ENCODE measurements at places on chromosomes 16 and 17.

DNA sequence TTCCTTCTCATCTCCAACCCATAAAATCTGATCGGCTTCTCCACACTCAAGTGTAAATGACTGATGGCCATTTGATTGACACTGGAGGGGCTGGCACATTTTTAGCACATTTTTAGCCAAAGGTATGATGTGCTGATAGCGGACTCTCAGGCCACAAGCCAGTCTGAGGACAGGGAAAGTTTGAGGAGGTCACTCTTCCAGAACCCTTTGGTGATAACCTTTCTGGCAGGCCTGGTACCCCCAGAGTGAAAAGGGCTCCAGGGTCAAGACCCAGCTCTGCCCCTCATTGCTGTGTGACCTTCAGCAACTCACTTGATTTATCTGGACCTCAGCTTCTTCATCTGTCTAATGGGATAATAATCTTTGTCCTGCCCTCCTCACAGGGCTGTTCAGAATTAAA is 1.7 kb upstream of the NLRC5 start:
- no peak for DNase-seq

GRCh38 chr17:82528484-82529265 is 9.1 kb downstream of the FOXK2 start:
- DNase-seq = no peak

GRCh38 chr17:50100921-50101345 is 5.8 kb downstream of the PDK2 start:
- no peak for DNase-seq

DNA sequence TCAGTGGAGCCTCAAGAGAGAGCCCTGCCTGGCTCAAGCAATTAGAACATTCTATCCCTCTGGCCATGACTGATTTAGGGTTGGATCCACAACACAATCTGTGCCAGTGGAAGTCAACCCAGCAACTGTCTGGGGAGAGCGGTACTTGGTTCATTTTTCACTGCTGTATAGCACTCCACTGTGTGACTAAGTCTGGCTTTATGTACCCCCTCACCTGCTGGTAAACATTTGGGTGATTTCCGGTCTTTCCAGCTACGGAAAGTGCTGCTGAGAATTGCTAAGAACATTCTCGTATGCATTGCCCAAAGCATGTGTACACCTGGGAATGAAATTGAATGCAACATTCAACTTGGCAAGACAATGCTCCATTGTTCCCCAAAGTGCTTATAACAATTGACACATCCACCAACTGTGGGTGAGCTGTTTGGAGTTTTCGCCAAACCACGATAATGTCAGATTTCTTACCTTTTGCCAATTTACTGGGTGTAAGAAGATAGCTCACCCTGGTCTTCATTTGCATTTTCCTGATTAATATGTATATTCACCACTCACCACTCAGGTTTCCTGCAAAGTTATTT is 63.5 kb upstream of the MED9 start:
- no peak for DNase-seq

DNA sequence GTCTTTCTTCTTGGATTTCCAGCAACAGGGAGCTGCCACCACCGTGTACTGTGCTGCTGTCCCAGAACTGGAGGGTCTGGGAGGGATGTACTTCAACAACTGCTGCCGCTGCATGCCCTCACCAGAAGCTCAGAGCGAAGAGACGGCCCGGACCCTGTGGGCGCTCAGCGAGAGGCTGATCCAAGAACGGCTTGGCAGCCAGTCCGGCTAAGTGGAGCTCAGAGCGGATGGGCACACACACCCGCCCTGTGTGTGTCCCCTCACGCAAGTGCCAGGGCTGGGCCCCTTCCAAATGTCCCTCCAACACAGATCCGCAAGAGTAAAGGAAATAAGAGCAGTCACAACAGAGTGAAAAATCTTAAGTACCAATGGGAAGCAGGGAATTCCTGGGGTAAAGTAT is 389.0 kb downstream of the MAF start:
- DNase-seq = no peak

- no peak for DNase-seq
Observed at GRCh38 chr16:12078405-12079280, 102.1 kb downstream of the SNX29 start.

GRCh38 chr17:39801055-39801454 is 63.1 kb downstream of the IKZF3 start:
- no peak for DNase-seq

Data from stimulated activated CD8-positive, alpha-beta memory T cell treated with anti-CD3 and anti-CD28 coated beads, Interleukin-4, amount 100 ng/mL, for 4 hours (primary cell).